Kidney (tissue), 22 donors: ENCODE measurements at places on chromosomes 4 and X. TPM values are rescaled to one million over a fixed set of nuclear protein-coding genes. Genes with fewer than 3 reads are reported as not detected.

Gene DSPP
- not detected for total RNA-seq

Gene MGARP
- 0.25 TPM for total RNA-seq

DNA sequence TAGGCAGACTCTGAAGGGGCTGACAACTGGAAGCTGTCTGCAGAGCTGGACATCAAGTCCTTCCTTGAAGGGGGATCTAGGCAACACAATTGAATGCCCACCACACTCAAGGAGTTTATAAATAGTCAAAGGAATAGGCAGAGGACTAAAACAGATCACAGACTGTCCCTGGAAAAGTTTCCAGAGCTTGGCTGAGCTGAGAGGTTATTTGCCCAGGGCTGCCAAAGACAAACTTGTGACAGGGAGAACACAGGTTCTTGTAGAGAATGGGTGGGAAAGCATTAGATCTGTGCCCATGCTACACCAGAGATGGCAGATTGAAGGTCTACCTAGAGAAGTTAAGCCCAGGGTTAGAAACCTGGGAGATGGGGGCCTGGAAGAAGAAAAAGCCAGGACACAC lies 344.6 kb downstream of the MID1IP1 start:
- no peaks in the 10 kb centered on the region for H3K36me3 ChIP-seq
- DNase-seq, result no peak
- H3K4me1 ChIP-seq, result no peaks in the 10 kb centered on the region

Gene TRIML2
- total RNA-seq, result not detected

- H3K4me3 ChIP-seq, result no peak overlapping the region
- H3K36me3 ChIP-seq, result no peaks in the 10 kb centered on the region
- no peak for DNase-seq
- H3K4me1 ChIP-seq, result no peaks in the 10 kb centered on the region
- H3K27ac ChIP-seq, result no peak overlapping the region
These were observed 59.5 kb upstream of the KDR start for GRCh38 chr4:55184600-55185523.

- H3K27ac ChIP-seq, result no peak overlapping the region
- no peaks in the 10 kb centered on the region for H3K4me1 ChIP-seq
- H3K27me3 ChIP-seq, result no peaks in the 10 kb centered on the region
- no peak for DNase-seq
- H3K4me3 ChIP-seq, result no peak overlapping the region
These were observed 43.4 kb downstream of the SLC9A7 start for GRCh38 chrX:46715530-46715929.

DNA sequence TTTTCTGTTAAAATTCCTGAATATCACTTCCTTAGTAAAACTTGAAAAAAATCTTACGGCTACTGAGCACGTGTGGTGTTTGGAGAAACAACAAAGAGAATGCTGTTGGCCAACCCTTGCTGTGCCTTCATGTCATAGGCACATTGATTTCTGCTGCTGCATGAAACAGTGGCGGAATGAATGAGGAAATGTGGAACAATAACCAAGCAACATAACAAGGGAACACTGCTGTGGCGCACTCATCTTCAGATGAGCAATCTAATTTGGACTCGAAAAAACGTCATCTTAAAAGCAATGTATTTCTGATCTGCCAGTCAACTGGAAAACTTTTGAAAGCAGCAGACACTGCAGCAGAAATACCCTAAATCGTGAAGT lies 51.4 kb downstream of the PROM1 start:
- no peaks in the 10 kb centered on the region for H3K36me3 ChIP-seq
- no peak overlapping the region for H3K4me3 ChIP-seq

GRCh38 chr4:25879991-25880651 lies 17.3 kb upstream of the SEL1L3 start:
- H3K36me3 ChIP-seq, result no peaks in the 10 kb centered on the region
- no peaks in the 10 kb centered on the region for H3K27me3 ChIP-seq
- DNase-seq, result no peak
- no peaks in the 10 kb centered on the region for H3K4me1 ChIP-seq
- no peak overlapping the region for H3K27ac ChIP-seq

DNA sequence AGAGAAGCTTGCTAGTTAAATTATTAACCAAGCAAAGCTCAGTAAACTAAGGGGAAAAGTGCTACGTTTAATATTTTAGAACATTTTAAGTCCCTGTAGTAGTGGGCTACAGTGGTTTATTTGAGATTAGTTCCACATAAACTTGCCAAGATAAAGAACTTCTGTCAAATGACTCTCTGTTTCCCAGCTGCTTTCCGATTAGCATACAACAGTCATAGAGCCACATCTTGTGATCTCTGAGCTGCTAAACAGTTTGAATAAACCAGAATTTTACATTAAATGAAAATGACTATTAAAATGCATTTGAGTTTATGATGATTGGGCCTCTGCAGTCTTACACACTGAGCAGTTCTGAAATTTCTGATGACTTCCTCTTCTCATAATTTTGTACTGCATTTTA lies 568.5 kb downstream of the IQCM start:
- no peaks in the 10 kb centered on the region for H3K4me1 ChIP-seq
- H3K36me3 ChIP-seq, result no peaks in the 10 kb centered on the region
- H3K4me3 ChIP-seq, result no peak overlapping the region
- H3K27me3 ChIP-seq, result no peaks in the 10 kb centered on the region
- no peak for DNase-seq

GRCh38 chr4:120059036-120059435 lies 7.6 kb downstream of the MAD2L1 start:
- H3K27ac ChIP-seq, result no peak overlapping the region
- no peaks in the 10 kb centered on the region for H3K27me3 ChIP-seq
- no peak for DNase-seq
- no peaks in the 10 kb centered on the region for H3K36me3 ChIP-seq
- H3K4me1 ChIP-seq, result no peaks in the 10 kb centered on the region

DNA sequence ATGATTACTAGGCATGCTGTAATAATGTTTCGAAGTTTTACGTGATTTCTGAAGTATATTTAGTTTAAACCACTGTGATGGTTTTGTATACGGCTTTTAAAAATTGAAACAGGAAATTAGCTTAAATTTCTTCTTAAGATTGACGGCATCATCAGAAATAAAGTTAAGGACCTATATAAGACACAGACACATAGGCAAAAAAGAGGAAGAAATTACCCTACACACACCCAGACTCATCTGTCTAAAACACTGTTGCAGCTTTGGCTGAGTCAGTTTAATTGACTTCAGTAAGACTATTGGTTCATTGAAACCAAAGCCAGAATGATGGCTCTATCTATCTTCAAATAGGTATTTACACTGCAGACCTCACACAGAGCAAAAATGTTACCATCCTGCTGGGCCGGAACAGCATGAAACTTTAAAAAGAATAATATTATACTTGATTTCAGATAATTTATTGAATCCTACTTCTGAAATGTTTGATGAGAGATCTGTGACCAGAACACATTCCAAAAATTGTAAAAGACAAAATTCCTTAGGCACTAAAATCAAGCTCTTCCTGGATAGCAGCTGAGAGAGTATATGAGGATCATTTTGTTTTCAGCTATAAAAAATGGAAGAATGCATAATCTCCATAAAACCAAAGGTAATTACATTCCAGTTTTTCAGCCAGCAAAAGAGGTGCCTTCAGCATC lies 4.5 kb downstream of the HHIP start:
- H3K4me3 ChIP-seq, result no peak overlapping the region
- H3K4me1 ChIP-seq, result peaks cover 3% of the 10 kb centered on the region
- H3K27me3 ChIP-seq, result peaks cover 5% of the 10 kb centered on the region
- H3K27ac ChIP-seq, result no peak overlapping the region
- H3K36me3 ChIP-seq, result no peaks in the 10 kb centered on the region
- no peak for DNase-seq

Gene ADAM29
- total RNA-seq, result not detected
